ENCODE measurements at places on chromosomes 11 and 22.

GRCh38 chr11:57332694-57333440, 2.8 kb downstream of the SSRP1 start:
- DNase-seq, result no peak

- no peak for DNase-seq
Measured at GRCh38 chr22:48100685-48101417, 1338.4 kb downstream of the TBC1D22A start.

- DNase-seq, result no peak
Measured at GRCh38 chr22:35510951-35511350, 29.7 kb upstream of the RASD2 start.

GRCh38 chr11:30360741-30361140, 37.8 kb downstream of the ARL14EP start:
- no peak for DNase-seq

- DNase-seq, result no peak
Measured at GRCh38 chr11:59267196-59267595, 54.5 kb upstream of the MPEG1 start.

DNA sequence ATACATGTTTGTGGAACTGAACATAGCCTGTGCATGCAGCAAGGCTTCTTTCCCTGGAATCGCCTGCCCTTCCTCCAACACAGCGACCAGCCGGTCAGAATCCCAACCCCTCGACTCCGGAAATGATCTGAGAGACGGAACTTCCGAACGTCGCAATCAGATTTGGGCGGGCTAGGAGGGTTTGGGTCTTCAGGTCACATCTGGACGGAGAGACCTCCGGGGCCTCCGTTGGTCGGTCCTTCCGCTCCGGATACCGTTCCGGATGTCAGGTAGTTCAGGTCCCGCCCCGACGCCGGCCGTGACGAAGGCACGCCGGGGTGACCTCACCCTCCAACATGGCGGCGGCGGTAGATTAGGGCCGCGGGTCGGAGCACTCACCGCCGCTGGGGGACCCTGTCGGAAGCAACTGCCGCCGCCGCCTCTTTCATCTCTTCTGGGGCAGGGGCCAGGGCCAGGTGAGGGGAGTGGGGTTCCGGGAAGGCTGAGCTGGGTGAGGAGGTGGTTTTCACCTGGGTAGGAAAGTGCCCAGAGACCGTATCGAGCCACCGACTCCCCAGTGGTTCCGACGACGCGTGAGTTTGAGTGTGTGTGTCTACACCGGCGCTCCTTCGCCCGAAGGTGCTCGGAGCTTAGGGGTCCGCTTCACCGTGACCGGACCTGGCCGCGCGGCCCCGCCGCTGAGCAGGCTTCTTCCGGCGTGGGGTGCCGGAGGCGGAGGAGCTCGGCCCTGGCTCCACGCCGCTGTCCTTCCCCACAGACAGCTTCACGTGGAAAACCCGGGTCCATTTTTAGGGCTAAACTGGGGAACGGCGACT, at the start of gene BCL2L13:
Gene BCL2L13 (plus strand): TSS at position 326 of the 815 bp plus-strand sequence. CDS start 16,955 bp downstream, outside the sequence.
- peak; percentile 82 for DNase-seq

DNA sequence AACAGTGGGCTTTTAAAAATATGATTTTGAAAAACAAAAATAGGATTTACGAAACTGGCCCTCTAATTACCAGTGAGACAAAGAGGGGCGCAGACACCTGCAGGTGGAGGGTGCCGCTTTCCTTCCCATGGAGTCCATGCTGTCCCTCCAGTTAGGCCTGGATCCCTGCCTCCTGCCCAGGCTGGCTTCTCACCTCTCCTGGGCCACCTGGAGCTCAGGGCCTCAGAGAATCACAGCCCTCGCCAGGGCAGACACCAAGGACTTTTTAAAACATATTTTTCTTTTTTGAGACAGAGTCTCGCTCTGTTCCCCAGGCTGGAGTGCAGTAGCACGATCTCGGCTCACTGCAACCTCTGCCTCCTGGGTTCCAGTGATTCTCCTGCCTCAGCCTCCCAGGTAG, 1437.2 kb downstream of the TBC1D22A start:
- no peak for DNase-seq

DNA sequence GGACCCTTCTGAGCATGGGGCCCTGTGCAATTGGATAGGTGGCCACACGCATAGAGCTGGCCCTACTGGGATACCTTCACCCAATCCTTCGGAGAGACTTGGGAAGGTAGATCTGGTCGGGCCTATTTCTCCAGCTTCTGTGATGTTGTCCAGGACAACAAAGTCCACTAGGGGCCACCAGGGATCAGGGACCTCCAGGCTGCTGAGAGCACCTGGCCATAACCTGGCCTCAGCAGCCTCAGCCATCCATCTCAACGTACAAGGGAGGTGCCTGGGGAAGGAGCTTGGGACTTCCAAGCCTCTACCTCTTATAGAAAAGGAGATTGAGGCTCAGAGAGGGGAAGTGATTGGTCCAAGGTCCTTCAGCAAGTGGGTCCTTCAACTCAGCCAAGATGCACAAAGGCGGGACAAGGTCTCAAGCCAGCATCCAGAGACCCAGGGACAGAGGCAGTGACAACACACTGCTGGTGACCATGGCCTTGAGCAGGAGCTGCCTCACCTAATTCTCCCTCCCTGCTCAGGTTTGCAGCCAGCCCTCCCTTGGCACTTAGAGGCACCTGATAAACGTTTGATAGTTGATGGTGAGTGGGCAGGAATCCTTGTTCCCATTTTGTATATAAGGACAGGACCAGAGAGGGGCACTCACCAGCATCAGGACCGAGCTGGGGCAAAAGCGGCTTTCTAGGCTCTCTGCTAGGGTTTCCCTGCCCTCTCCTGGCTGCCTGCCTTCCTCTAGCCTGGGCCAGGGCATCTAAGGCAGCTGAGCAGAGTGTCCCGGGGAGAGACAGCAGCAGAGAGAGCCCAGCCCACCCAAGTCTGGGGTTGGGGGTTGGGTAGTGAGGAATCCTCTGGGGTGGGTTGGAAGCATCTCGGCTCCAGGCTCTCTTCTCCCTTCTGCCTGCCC, 4.5 kb downstream of the RAC2 start:
- no peak for DNase-seq

- DNase-seq, result no peak
Measured at GRCh38 chr22:38204784-38205183, 3.0 kb downstream of the MAFF start.

DNA sequence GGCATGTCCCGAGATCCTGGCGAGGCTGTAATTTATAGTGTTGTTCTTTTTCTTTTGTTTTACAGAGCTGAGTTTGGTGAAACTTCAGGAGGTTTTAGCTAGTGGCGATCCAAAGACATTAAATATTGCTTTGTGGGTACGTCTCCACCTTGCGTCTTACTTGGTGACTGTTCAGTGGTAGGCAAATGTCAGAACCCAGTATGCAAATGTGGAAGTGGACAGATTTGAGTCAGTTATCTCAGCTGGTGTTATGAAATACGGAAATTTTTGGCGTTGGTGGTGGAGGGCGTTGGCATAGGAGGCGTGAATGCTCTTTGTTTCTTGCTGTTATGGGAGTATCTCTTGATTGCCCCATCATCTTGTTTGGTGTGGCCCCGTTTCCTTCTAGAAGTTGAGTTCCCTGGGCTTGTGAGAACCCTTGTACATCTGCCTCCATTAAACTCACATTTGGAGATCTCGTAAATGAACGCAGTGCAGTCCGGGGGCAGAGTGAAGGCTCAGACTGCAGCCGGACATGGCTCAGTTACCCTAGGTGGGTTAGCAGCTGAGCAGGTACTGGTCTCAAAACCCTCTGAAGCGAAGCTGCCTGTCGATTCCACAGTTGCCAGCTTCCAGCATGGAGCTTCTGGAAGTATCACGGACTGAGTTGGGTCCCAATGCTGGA, 39.9 kb downstream of the PTPRJ start:
- no peak for DNase-seq

DNA sequence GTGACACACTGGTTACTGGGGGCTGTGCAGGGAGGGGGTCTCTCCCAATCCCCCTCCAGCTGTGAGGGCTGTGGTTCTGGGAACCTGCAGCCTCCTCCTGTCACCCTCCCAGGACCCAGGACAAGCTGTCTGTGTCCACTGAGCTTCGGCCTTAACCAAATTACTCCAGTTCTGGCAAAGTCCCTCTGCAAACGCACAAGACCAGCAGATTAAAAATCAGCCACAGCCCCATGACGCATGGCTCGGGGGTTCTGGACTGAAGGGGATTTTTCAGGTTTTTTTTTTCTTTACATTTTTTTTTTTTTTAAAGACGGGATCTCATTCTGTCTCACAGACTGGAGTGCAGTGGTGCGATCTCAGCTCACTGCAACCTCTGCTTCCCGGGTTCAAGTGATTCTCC, 32.2 kb upstream of the A4GALT start:
- DNase-seq, result no peak

DNA sequence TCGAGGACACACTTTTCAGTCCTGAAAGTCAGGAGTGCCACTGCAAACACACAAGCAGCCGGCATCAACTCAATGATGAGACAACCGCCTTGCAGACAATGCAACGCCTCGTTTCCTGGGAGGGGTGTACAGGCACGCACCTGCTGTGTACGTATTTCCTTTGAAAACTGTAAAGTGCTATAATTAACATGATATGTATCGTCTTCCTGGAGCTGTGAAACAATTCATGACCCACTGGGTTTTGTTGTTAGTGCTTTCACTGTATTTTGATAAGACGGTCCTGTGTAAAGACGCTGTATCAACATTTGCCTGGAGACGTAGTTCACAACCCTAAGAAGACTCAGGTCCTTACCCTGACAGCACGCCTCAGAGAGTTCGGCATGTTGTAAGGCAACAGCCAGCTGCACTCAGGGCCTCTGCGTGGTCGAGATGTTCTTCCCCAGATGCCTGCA, 105.7 kb upstream of the ANO1 start:
- DNase-seq, result no peak

GRCh38 chr11:134702827-134703226, 290.8 kb upstream of the B3GAT1 start:
- DNase-seq, result no peak

DNA sequence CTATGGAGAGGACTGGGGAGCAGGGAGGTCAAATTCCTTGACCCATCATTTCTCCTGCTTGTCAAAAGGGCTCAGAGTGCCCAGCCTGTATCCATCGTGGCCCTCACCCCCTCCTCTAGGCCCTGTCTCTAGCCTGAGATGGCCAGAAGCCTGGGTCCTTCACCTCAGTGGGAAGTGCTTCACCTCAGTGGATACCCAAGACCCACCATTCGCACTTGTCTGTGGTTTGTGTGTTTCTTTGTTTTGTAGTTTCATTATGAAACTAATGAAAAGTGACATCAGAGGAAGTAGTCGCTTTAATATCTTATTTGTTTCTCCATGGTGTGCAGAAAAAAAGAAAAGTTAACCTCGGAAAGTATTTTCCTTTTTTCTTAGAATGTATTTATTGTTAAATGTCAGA, 194.0 kb upstream of the CADM1 start:
- no peak for DNase-seq

- DNase-seq, result no peak
Measured at GRCh38 chr11:46064221-46064620, 57.0 kb downstream of the PHF21A start.

DNA sequence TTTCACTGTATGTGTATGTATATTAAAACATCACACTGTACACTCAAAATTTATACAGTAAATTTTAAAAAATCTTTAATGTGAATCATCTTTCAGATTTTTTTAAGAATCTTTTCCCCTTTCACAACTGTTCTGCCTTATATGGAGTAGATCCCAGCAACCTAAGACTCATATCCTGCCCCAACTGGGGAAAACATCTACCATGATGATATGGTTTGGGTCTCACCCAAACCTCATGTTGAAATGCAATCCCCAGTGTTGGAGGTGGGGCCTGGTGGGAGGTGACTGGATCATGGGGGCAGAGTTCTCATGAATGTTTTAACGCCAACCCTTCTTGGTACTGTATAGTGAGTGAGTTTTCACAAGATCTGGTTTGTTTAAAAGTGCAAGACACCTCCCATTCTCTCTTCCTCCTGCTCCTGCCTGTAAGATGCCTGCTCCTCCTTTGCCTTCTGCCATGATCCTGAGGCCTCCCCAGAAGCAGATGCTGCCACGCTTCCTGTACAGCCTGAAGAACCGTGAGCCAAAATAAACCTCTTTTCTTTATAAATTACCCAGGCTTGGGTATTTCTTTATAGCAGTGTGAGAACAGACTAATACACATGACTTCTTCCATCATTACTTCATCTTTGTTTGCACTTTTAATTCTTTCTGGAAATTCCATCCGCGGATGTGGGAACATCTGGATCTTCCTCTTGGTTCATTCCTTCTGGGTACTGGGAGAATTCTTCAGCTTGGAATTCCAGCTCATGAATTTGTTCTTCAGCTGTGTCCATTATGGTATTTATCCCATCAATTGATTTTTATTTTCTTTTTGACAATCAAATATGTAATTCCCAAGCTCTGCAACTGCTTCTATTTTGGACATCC, 36.9 kb downstream of the LINC01488 start:
- no peak for DNase-seq

DNA sequence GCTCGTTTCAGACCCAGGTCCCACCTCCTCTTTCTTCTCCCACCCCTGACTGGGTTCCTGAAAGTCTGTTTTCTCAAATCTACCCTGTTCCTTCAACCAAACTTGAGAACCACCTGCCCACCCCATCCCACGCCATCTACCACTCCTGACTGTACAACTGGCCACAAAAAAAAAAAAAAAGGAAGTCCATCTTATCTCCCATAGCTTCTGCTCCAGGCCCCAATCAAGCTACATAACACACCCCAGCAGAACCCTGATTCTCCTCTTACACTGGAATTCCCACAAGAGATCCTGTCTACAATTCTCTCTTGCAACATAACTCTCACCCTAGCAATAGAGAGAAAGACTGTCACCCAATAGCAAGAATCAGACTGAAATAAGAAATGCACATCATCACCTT, 39.2 kb upstream of the CHST1 start:
- DNase-seq, result no peak

GRCh38 chr11:123086305-123086704, 24.4 kb upstream of the HSPA8 start:
- DNase-seq, result no peak

DNA sequence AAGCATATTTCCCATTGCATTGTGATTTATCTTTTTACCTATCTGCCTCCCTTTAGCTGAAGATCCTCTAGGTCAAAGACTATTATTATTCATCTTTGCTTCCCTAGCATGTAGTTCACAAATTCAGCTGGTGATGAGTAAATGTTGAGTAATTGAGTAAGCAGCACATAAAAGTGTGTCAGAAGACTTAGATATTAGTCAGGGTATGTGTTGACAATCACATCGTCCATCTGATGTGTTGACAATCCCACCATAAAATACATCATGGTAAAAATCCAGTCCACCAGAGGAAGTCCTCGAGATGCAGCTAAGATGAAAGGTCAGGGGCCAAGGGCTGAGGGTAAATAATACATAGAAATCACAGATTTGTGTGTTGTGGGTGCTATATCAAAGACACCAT, 22.9 kb upstream of the ABTB2 start:
- DNase-seq, result no peak

GRCh38 chr11:80009081-80009480, 568.3 kb upstream of the TENM4 start:
- DNase-seq, result no peak

GRCh38 chr11:114397349-114397982, 2.8 kb downstream of the C11orf71 start:
- DNase-seq, result no peak

GRCh38 chr22:28900379-28900925, 17.1 kb downstream of the ZNRF3 start:
- DNase-seq, result no peak

GRCh38 chr22:36918586-36919284, 5.3 kb downstream of the CSF2RB start:
- DNase-seq, result no peak

GRCh38 chr11:94130298-94131046, 1.8 kb downstream of the PANX1 start:
- no peak for DNase-seq
